ENCODE measurements at places on chromosomes 1 and 21.

DNA sequence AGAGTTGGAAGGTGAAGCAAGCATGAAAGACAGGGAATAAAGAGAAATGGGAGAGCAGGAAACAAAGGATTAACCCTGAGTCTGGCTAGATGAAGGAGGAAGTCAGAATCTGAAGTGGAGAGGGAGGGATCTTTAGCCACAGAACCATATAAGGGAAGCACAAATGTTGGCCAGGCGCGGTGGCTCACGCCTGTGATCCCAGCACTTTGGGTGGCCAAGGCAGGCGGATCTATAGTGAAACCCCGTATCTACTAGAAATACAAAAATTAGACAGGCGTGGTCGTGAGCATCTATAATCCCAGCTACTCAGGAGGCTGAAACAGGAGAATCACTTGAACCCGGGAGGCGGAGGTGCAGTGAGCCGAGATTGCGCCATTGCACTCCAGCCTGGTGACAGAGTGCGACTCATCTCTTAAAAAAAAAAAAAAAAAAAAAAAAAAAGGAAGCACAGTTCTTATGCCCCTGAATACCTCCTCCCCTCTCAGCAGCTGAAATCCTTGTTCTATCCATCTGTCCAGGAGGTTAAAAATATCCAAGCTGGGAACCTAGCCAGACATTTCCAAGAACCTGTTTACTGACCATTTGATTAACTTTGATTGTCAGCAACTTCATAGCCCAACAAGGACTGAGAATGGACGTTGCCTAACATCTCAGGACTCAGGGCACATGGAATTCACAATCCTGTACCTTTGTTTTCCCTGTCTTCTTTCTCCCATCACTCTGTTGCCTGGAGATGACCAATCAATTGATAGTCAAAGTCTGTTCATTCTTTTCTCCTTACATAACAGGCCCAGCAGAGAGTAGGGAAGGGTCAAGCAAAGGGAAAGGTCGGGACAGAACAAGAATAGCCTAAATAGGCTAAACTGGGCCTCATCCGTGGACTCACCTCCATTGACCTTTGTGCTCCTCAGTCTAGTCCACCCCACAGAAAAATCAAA, 10.6 kb downstream of the TXNIP start:
- DNase-seq = no peak

- no peak for DNase-seq
Observed at GRCh38 chr1:40141878-40142535, 19.2 kb upstream of the RLF start.

GRCh38 chr1:206952171-206952570, 5.9 kb upstream of the PIGR start:
- DNase-seq = no peak

DNA sequence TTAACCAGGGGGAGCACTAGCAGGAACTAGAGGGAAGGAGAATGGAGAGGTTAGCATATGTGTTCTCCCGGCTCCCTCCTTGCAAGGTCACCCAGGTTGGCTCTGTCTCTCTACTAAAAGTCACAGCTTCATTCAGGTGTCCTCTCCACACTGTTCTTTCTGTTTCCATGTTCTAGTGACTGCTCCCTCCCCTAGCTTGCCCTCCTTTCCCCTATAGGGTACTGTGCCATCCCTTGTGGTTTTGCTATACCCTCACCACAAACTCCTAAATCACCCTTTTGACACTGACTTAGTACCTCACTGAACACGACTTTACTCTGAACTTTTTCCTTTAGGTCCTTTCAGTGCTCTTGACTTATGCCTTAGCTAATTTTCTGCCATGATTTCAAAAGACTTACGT, 389.3 kb downstream of the ST6GALNAC3 start:
- DNase-seq = no peak

GRCh38 chr21:17758683-17759082, 60.5 kb downstream of the C21orf91 start:
- no peak for DNase-seq

- no peak for DNase-seq
Observed at GRCh38 chr1:188594542-188595235, 1765.9 kb downstream of the PLA2G4A start.

All from hypothalamus (tissue), 51 donors.